ENCODE measurements at places on chromosomes 7 and 10. TPM values are rescaled to one million over a fixed set of nuclear protein-coding genes. Genes with fewer than 3 reads are reported as not detected.
A peak's percentile ranks its signal among the peaks of the same experiment; 100 is the strongest.

DNA sequence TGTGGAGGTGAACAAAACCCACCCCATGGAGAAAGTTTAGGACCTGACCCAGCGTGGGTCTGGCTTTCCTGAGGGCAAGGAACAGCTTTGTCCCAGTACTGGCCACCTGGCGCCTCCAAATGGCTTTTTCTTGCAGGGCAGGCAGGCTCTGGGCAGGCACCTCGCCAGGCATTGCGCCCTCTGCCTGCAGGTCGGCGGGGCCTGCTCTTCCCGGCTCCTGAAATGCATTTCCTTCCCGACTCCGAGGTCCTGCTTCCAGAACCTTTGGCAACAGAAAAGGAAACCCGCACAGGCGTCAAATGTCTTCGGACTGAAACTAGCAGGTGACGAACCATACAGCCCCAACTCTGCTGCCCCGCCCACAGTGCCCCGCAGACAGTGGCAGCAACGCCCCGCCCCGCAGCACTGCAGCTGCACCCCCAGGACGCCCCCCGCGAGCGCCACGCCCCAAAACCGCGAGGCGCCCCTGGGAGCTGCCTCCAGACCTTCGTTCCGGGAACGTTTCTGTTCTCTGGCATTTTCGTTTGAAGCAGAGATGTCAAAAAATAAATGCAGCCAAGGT is 65.5 kb downstream of the C10orf143 start:
- H3K4me3 ChIP-seq = no peak overlapping the region
- no peaks in the 10 kb centered on the region for H3K36me3 ChIP-seq
- DNase-seq = no peak
- peaks cover 3% of the 10 kb centered on the region for H3K27me3 ChIP-seq
- no peaks in the 10 kb centered on the region for H3K4me1 ChIP-seq
- H3K27ac ChIP-seq = no peak overlapping the region

DNA sequence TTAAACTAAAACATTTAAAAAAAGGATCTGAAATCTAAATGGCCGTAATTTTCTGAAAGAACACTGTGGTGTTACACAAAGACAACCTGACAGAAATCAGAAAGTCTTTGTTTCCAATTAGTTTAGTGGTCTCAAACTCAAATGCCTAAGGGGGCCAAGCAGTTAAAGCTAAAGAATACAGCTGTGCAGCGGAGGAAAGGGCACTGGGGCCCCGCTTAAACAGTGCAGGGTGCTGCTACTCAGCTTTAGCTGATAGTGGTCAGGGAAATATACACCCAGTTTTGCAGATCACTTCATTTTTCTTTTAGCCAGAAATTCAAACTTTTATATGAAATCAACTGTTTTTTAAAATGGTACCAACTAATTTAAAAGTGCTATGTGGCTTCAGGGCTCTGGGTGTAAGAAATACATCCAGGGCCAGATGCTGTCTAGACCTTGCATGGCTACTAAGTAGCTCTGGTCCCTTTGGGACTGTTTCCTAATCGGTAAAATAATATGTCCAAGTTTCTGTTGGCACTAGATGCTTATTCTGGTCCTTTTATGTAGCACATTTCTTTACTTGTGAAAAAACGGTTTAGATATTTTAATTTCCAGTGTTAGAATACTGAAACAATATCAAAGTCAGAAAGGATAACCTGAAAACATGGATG is 161.8 kb upstream of the LAMB4 start:
- no peaks in the 10 kb centered on the region for H3K4me1 ChIP-seq
- H3K36me3 ChIP-seq = no peaks in the 10 kb centered on the region
- no peak overlapping the region for H3K27ac ChIP-seq
- DNase-seq = no peak

- no peaks in the 10 kb centered on the region for H3K4me1 ChIP-seq
- DNase-seq = no peak
- no peak overlapping the region for H3K4me3 ChIP-seq
- H3K36me3 ChIP-seq = no peaks in the 10 kb centered on the region
Observed at GRCh38 chr10:125107166-125107949, 53.0 kb downstream of the CTBP2 start.

GRCh38 chr7:134888141-134888740 is 98.1 kb upstream of the AGBL3 start:
- peaks cover 8% of the 10 kb centered on the region for H3K27me3 ChIP-seq
- no peak overlapping the region for H3K4me3 ChIP-seq
- H3K27ac ChIP-seq = no peak overlapping the region
- H3K36me3 ChIP-seq = no peaks in the 10 kb centered on the region

Gene ADAM22
- total RNA-seq = 1.5 TPM

DNA sequence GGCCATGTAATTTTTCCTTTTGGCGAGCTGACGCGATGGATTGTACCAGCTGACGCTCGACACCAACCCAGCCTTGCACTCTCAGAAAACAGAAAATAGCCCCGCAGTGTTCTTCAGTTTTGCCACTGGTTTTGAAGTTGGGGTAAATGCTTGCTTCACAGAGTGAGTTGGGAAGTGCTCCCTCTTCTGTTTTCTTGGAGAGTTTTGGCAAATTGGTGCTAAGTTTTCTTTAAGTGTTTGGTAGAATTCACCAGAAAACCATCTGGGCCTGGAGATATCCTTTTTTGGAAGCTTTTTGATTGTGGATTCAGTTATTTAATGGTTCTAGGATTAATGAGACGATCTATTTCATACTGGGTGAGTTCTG is 252.8 kb downstream of the ELFN1 start:
- DNase-seq = no peak
- H3K27me3 ChIP-seq = peaks cover 13% of the 10 kb centered on the region
- peaks cover 74% of the 10 kb centered on the region for H3K4me1 ChIP-seq
- no peak overlapping the region for H3K4me3 ChIP-seq

GRCh38 chr10:52566471-52567246 is 205.9 kb downstream of the MBL2 start:
- no peak for DNase-seq
- no peaks in the 10 kb centered on the region for H3K4me1 ChIP-seq

GRCh38 chr10:96125142-96125515 is 5.0 kb upstream of the ZNF518A start:
- H3K4me3 ChIP-seq = no peak overlapping the region
- DNase-seq = no peak
- peaks cover 15% of the 10 kb centered on the region for H3K36me3 ChIP-seq
- no peak overlapping the region for H3K27ac ChIP-seq

- H3K27ac ChIP-seq = no peak overlapping the region
- no peak for DNase-seq
- no peaks in the 10 kb centered on the region for H3K36me3 ChIP-seq
- H3K4me1 ChIP-seq = peaks cover 9% of the 10 kb centered on the region
- H3K4me3 ChIP-seq = no peak overlapping the region
Observed at GRCh38 chr7:1590887-1591286, 21.1 kb upstream of the PSMG3 start.

- DNase-seq = no peak
- no peaks in the 10 kb centered on the region for H3K27me3 ChIP-seq
- H3K4me3 ChIP-seq = no peak overlapping the region
- H3K4me1 ChIP-seq = no peaks in the 10 kb centered on the region
Observed at GRCh38 chr7:79713276-79713675, 259.8 kb upstream of the MAGI2 start.

DNA sequence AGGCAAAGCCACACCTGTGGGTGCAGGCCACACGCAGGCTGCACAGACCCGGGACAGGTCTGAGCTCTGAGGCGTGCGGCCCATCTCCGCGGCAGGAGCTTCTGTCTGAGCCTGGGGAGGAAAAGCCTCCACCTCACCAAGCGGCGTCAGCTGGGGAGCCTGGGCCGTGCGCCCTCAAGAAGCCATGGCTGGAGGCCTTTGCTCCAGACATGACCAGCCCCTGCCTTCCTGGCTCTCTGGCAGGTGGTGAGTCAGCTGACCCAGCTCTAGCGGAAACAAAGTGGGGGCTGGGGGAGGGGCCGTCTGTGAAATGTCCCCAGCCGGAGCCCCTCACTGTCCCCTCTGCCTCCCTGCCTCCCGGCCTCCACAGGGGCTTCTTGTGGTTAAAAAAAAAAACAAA is 12.5 kb downstream of the GPER1 start:
- peaks cover 28% of the 10 kb centered on the region for H3K4me1 ChIP-seq
- no peaks in the 10 kb centered on the region for H3K36me3 ChIP-seq
- H3K27ac ChIP-seq = no peak overlapping the region
- no peak overlapping the region for H3K4me3 ChIP-seq

Gene TSC22D4
- total RNA-seq = 136 TPM

Gene HMX3
- total RNA-seq = not detected

Gene FOXI2
- total RNA-seq = not detected

Gene C10orf105
- 0.25 TPM for total RNA-seq

Gene MLXIPL
- total RNA-seq = not detected

Gene ACTL6B
- total RNA-seq = not detected

Gene ECHDC3
- not detected for total RNA-seq

Gene CFAP43
- total RNA-seq = 0.25 TPM

Gene ACHE
- 0.13 TPM for total RNA-seq

GRCh38 chr10:24973163-24973562 is 20.8 kb upstream of the PRTFDC1 start:
- no peak for DNase-seq
- peaks cover 7% of the 10 kb centered on the region for H3K4me1 ChIP-seq
- no peak overlapping the region for H3K27ac ChIP-seq
- peaks cover 1% of the 10 kb centered on the region for H3K27me3 ChIP-seq

DNA sequence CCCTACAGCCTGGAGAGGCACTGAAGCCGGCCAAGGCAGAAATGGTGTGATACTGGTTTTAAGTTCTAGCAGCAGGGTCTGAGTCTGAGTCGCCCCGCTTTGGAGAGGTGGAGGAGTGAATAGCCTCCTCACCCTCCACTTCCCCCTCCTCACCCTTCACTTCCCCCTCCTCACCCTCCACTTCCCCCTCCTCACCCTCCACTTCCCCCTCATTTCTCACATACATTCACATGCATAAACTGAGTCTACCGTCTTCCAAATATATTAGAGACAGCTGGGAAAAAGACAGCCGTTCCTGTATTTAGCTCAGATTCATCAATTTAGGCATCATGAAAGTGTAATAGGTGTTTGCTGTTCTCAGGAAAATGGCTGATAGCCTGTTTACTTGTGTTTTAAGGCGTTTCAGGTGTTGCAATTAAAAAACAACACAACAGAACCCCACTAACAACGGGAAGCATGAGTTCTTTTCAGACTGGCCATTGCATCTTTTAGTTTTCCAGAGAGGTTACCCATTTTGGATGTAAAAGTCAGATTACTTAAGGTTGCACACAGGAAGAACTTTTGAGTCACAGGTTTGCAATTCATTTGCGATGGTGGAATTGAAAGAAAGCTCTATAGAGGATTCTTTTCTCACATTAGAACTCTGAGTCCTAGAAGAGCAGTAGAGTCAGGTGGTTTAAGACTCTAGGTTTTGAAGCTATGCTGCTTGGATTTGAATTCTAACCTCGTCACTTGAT is 861 bp downstream of the NRBF2 start:
- peak overlapping the region; percentile 91 for H3K4me3 ChIP-seq
- peaks cover 39% of the 10 kb centered on the region for H3K4me1 ChIP-seq
- no peaks in the 10 kb centered on the region for H3K27me3 ChIP-seq
- DNase-seq = no peak

Gene IGFBP1
- total RNA-seq = not detected

GRCh38 chr10:90480466-90480865 is 377.4 kb downstream of the HTR7 start:
- no peaks in the 10 kb centered on the region for H3K27me3 ChIP-seq
- H3K4me1 ChIP-seq = no peaks in the 10 kb centered on the region
- H3K36me3 ChIP-seq = no peaks in the 10 kb centered on the region
- H3K27ac ChIP-seq = no peak overlapping the region
- DNase-seq = no peak

- no peak overlapping the region for H3K4me3 ChIP-seq
- peaks cover 4% of the 10 kb centered on the region for H3K4me1 ChIP-seq
- peaks cover 20% of the 10 kb centered on the region for H3K27me3 ChIP-seq
- no peaks in the 10 kb centered on the region for H3K36me3 ChIP-seq
Observed at GRCh38 chr7:8365499-8366110, 67.8 kb upstream of the NXPH1 start.

- no peak overlapping the region for H3K4me3 ChIP-seq
- H3K27ac ChIP-seq = peak overlapping the region; percentile 79
- H3K27me3 ChIP-seq = no peaks in the 10 kb centered on the region
Observed at GRCh38 chr7:132430861-132431822, 145.1 kb downstream of the PLXNA4 start.

GRCh38 chr7:158260567-158261361 is 326.9 kb downstream of the PTPRN2 start:
- H3K4me1 ChIP-seq = no peaks in the 10 kb centered on the region
- H3K27ac ChIP-seq = no peak overlapping the region
- DNase-seq = no peak
- no peak overlapping the region for H3K4me3 ChIP-seq
- H3K36me3 ChIP-seq = no peaks in the 10 kb centered on the region

Gene LDB3
- total RNA-seq = 0.10 TPM

DNA sequence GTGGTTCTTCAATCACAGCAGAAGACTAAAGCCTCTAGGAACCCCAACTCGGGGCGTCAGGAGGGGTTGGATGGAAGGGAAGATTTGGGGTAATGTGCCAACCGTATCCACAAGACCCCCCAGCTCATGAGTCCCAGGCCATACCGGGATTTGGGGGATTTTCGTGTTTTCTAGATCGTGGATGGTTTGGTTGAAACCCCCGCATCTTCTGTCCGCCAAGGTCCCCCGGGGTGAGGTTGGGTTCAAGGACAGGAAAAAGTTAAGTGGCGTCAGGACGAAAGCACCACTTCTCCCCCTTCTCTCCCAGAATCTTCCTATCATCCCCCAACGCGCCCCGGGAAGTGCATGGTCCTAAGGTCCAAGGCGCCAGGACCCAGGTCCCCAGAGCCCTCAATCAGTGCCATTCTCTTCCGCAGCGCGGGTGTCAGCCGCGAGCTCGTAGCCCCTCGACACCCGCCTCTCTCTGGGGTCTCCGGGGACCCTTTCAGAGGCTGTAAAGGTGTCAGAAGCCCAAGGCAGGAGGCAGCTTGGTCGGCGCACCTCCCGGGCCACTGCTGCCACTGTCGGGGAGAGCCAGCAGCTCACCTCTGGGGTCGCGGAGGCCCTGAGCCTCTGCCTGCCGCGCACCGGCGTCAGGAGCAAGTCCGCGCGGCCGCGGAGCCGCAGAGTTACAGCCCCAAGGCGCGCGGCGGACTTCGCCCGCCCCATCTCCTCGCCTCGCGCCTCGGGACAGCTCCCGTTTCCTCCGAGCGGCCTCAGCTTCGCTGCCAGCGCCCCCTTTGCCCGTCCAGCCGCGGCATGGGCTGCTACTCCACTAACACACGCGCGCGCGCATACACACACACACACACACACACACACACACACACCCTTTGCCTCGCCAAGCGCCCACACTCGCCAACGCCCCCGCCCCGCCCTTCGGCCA is 1.5 kb downstream of the MKX start:
- H3K4me3 ChIP-seq = peak overlapping the region; percentile 57
- H3K36me3 ChIP-seq = no peaks in the 10 kb centered on the region
- H3K27ac ChIP-seq = no peak overlapping the region
- peaks cover 63% of the 10 kb centered on the region for H3K27me3 ChIP-seq
- H3K4me1 ChIP-seq = peaks cover 40% of the 10 kb centered on the region

Gene ITPRID1
- not detected for total RNA-seq

GRCh38 chr10:120051671-120052070 is 159.1 kb downstream of the SEC23IP start:
- no peaks in the 10 kb centered on the region for H3K4me1 ChIP-seq
- no peak overlapping the region for H3K27ac ChIP-seq
- H3K4me3 ChIP-seq = no peak overlapping the region

Gene MTERF1
- 15.4 TPM for total RNA-seq

- H3K27ac ChIP-seq = peak overlapping the region; percentile 88
- no peaks in the 10 kb centered on the region for H3K27me3 ChIP-seq
Observed at GRCh38 chr10:110009736-110010475, 2.1 kb downstream of the ADD3 start.
